ENCODE measurements at places on chromosomes 13 and 19. TPM values are rescaled to one million over a fixed set of nuclear protein-coding genes. Genes with fewer than 3 reads are reported as not detected.

GRCh38 chr19:6034512-6034911, 56.6 kb upstream of the RANBP3 start:
- DNase-seq = no peak

Gene CYP4F11
- 0.79 TPM for total RNA-seq

GRCh38 chr19:55488986-55489710, 912 bp downstream of the SSC5D start:
- DNase-seq = no peak

DNA sequence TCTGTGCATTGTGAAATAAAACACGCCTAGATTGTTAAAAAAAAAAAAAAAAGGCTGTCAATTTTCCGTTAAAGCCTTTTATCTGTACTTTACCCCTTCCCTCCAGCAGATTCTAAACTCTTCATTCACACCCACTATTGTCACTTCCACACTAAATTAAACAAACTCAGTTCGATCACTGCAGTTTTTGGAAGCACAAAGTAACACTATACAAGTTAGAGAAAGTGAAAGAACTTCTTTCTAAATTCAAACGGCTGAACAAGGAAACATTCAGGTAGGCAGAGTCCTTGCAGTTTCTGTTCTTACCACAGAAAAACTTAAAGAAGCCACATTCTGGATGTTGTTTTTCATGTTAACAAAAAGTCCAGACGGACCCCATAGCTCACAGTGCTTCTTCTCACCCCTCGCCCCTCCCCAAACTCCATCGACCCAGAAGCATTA, 27.5 kb upstream of the UBE2L5 start:
- no peak for DNase-seq

Gene FAM83E
- total RNA-seq = 0.34 TPM

DNA sequence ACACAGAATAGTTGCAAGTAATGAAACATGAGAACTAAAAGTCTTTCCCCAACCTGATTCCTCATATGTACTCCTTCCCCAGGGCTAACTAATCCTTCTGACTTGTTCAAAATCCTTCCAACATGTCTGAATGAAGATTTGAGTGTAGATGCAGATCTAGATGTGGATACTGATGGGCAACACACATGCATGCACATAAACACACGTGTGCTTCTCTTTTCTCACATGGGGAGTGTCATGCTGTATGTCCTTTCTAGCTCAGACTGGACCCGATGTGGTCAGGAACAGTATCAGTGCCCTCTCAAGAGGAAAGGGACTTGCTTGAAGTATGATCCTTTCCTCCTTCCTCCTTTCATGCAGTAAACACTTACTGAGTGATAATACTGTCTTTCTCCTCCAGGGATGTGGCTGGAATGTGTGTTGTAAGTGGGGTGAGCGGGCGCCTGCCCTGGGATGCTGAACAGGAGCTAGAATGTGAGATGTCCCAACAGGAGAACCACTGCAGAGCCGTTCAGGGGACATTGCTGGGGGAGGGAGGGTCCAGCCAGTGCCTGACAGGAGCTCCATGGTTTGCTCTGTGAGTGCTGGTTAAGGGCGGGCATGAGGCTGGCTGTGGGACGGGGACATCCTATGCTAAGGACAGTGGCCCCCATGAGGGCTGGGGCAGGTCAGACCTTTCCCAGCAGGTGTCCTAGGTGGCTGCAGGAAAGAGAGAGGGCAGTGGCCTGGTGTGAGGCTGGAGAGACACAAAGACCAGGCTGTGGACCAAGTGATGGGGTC, 146.9 kb downstream of the TEX29 start:
- no peak for DNase-seq

DNA sequence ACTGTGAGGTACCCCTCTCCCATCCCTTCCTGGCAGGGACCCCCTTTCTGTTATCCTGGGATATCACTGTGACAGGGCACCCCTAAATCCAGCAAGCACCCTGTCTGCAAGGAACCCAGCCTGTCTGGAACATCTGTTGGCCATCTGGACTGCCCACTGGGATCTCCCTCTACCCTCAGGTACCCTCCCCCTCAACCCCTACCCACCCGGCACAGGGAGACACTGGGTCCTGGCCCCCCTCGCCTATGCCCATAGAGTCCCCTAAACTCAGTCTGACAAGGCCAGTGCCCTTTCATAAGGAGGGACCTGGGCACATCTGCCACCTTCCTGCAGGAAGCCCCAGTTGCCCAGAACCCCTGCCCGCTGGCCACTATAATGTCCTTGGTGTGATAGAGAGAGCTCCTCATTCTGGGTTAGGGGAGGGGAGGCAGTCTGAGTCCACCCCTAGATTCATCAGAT, 2.8 kb upstream of the SLC27A5 start:
- DNase-seq = no peak

- DNase-seq = no peak
These were observed 22.2 kb upstream of the ZNF100 start for GRCh38 chr19:21789466-21790085.

DNA sequence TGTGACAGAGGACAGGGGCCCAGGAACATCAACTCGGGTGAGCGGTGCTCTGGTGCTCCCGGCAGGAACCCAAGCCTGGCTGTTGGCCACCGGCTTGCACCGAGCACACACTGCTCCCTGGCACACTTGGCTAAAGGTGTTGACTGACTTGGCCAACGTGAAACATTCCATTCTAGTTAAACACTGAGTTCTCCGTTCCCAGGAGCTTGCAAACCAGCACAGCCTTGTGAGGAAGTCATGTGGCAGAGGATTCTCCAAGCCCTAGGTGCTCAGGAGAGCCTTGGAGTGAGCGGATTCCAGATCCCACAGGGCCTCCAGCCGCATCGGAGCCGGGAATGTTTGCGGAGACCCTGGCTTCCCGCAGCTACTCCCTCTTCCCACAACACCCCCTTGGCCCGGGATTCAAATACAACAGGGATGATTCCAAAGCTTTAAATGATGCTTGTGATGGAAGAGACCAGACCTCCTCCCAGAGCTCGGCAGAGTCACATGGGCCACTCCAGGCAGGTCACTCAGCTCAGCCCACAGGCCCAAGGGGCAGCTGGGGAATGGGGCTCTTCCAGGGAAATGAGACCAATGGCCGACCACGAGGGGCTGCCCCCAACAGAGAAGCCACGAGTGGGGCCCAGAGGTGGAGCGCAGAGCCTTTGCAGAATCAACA, 2.9 kb downstream of the C13orf46 start:
- DNase-seq = no peak

Gene ZNF585A
- 15.5 TPM for total RNA-seq

DNA sequence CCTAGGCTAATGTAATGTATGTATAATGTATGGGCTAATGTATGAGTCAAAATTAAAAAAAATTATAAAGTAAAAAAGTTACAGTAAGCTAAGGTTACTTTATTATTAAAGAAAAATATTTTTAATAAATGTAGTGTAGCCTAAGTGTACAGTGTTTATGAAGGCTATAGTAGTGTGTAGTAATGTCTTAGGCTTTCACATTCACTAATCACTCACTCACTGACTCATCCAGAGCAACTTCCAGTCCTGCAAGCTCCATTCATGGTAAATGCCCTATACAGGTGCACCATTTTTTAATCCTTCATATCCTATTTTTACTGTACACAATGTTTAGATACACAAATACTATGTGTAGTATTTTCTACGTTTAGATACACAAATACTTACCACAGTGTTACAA, 1.8 kb upstream of the TMEM272 start:
- no peak for DNase-seq

GRCh38 chr19:49148784-49149651, 6.2 kb downstream of the HRC start:
- DNase-seq = peak; percentile 94

DNA sequence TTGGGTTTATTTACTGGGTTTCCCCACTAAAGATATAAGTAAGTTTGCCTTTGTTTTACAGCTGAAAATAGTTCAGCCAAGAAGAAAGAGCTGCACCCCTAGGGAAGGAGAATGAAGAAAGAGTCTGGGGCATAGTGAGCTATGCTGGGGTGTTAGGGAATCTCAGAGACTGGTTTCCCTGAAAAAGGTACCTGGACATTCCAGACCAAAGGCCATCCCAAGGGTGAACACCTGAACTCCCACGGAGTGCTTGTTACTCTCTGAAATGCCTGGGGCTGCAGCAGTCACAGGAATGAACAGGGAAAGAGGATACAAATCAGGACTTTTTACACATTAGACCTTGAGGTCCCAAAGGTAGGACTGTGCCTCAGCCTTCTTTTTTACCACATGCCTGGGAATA, 337.6 kb upstream of the SLC10A2 start:
- no peak for DNase-seq

Gene ZNF649
- total RNA-seq = 8.0 TPM

Gene SOX1
- total RNA-seq = not detected

Gene CARD8
- 17.3 TPM for total RNA-seq

- DNase-seq = peak; percentile 28
These were observed 71.0 kb downstream of the SIPA1L3 start for GRCh38 chr19:37977992-37978391.

Data from SK-MEL-5 (cell line).